Psoas muscle (tissue), 8 donors: ENCODE measurements at places on chromosomes 6 and 20. TPM values are rescaled to one million over a fixed set of nuclear protein-coding genes. Genes with fewer than 3 reads are reported as not detected.

Gene NUS1
- 15.8 TPM for total RNA-seq

Gene PEX7
- total RNA-seq, result 9.8 TPM

Gene KPNA5
- 10.2 TPM for total RNA-seq

Gene GJA1
- 9.8 TPM for total RNA-seq

Gene AFDN
- total RNA-seq, result 33.0 TPM

Gene MEI4
- not detected for total RNA-seq

Gene PCK1
- 0.41 TPM for total RNA-seq

Gene TMX4
- total RNA-seq, result 51.2 TPM

Gene WFDC8
- not detected for total RNA-seq

Gene SERAC1
- total RNA-seq, result 7.3 TPM

Gene SKIC2
- total RNA-seq, result 28.1 TPM

Gene CCM2L
- total RNA-seq, result 7.3 TPM

Gene MUCL3
- total RNA-seq, result not detected

Gene PRND
- total RNA-seq, result not detected

Gene PHACTR1
- total RNA-seq, result 2.3 TPM

Gene ZHX3
- 47.7 TPM for total RNA-seq

Gene SCRT2
- total RNA-seq, result not detected

Gene CDH4
- 0.55 TPM for total RNA-seq

Gene ZSCAN12
- 0.98 TPM for total RNA-seq

Gene WFDC2
- not detected for total RNA-seq

Gene CFAP61
- 24.5 TPM for total RNA-seq

Gene TP53TG5
- 0.69 TPM for total RNA-seq

Gene MAK
- total RNA-seq, result 0.09 TPM

Gene TGM3
- 0.11 TPM for total RNA-seq

Gene CYP39A1
- total RNA-seq, result 0.71 TPM

Gene CALHM4
- 0.34 TPM for total RNA-seq

Gene PMEPA1
- 15.7 TPM for total RNA-seq

Gene NRN1
- total RNA-seq, result 12.8 TPM

Gene TRIM40
- not detected for total RNA-seq

Gene ZNF334
- 0.27 TPM for total RNA-seq

Gene KIAA1755
- 0.69 TPM for total RNA-seq

Gene TAAR6
- total RNA-seq, result not detected
